ENCODE measurements at places on chromosomes 4 and X. TPM values are rescaled to one million over a fixed set of nuclear protein-coding genes. Genes with fewer than 3 reads are reported as not detected.

The LUZP4 gene
- not detected for total RNA-seq

The LNX1 gene
- 0.36 TPM for total RNA-seq

The GAGE12H gene
- not detected for total RNA-seq

The TRIM60 gene
- not detected for total RNA-seq

The PIM2 gene
- total RNA-seq, result 7.3 TPM

The PLP1 gene
- 0.28 TPM for total RNA-seq

The MCF2 gene
- not detected for total RNA-seq

The TLR6 gene
- total RNA-seq, result 3.9 TPM

The MND1 gene
- total RNA-seq, result 3.3 TPM

The HSD17B13 gene
- under 0.01 TPM for total RNA-seq

The TKTL2 gene
- total RNA-seq, result not detected

The FMR1NB gene
- not detected for total RNA-seq

The PCDH10 gene
- total RNA-seq, result 0.90 TPM

The TMEM184C gene
- 67.6 TPM for total RNA-seq

The MAGEA2B gene
- not detected for total RNA-seq

The SPANXB1 gene
- total RNA-seq, result not detected

The COX7B2 gene
- not detected for total RNA-seq

The CCNA2 gene
- 59.7 TPM for total RNA-seq

The GLRA3 gene
- total RNA-seq, result not detected

The MEPE gene
- not detected for total RNA-seq

The ADH1B gene
- 0.36 TPM for total RNA-seq

Data from IMR-90 (cell line).